ENCODE measurements at places on chromosomes 13 and 19.

DNA sequence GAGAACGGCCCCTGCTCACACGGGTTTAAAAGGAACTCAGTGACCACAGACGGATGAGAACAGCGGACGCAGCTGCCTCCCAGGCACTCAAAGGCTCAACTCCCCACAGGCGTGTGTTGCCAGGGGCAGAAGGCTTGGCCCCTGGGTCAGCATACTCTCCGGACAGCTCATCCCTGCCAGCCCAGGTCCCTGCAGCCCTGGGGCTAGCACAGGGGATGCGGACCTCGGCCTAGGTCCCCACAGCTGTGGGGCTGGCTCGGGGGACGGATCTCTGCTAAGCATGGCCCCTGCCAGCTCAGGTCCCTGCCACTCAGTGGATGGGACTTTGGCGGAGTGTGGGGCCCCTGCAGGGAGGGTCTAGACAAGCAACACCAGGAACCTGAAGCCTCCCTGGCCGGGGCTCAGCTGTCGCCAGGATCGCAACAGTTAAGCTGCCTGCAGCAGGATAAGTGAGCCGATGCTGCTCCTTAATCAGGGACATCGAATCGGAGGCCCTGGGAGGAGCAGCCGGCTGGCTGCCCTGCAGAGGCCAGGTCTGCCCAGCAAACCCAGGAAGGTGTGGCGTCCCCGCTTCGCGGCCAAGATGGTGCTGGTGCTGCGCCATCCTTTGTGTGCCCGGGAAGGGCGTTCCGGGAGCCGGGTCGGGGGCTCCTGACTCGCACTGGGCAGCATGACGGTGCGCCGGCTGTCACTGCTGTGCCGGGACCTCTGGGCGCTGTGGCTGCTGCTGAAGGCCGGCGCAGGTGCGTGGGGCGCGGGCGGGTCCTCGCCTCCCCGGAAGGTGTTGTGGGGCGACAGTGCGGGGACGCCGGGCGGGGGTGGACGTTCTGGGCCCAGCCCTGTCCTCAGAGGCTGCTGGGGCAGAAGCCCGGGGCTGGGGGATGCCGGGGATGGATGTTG is 32.5 kb downstream of the MCF2L start:
- DNase-seq, result no peak

- no peak for DNase-seq
Measured at GRCh38 chr19:43452582-43452981, 12.8 kb downstream of the LYPD3 start.

GRCh38 chr13:38872693-38873092 is 117.9 kb downstream of the STOML3 start:
- peak; percentile 2 for DNase-seq

DNA sequence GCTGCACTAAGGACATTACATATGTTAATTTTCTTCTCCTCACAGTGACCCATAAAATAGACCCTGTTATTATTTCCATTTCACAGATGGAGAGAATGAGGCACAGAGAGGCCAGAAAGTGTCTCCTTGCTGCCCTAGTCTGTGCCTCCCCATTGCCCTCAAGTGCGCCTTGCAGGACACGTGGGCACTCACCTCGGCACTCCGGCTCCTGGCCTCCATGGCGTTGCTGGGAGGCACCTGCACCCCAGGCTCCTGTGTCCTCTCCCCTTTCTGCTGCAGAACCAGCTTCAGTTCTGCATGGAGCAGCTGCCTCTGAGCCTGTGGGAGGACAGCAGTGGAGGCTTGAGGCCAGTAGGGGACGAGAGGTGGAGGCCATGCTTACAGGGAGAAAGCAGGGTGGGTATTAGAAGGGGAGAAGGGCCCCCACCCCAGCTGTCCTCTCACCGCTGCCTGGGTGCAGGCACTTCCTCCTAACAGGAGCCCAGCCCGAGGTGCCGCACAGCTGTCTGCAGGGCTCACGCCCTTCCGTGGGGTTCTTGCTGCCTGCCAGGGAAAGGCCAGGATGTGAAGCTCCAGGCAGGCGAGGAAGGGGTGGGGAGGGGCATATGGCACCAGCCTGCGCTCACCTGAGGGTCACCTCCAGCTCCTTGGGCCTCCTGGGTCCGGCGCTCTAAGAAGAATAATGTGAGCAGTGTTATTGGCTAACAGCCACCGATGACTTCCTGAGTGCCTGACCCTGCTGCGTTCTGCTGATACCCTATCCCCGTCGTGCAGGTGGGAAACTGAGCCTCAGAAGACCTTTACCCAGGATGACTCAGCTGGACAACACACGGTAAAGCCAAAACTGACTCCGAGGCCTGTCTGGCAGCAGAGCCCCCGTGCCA is 5.2 kb downstream of the PRX start:
- no peak for DNase-seq

- DNase-seq, result peak; percentile 76
Measured at GRCh38 chr19:8005534-8006256, at the start of gene ELAVL1. TSS of gene ELAVL1 (minus strand) at chr19:8005641. CDS start at chr19:7991815, 13,826 bp downstream.

DNA sequence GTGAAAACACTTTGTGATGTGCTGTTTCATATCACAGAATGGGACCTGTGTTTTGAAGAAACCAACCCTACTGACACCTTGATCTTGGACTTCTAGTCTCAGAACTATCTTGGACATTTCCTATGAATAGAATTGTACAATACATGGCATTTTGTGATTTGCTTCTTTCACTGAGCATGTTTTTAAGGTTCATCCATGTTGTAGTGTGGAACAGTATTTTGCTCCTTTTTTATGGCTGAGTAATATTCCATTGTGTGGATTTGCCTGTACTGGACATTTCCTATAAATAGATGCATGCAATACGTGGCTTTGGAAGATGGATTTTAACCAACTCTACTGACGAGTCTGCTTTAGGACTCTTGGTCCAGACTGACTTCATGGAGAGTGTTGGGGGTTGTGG is 46.8 kb downstream of the VAV1 start:
- no peak for DNase-seq

- DNase-seq, result no peak
Measured at GRCh38 chr19:31892060-31892459, 453.4 kb upstream of the ZNF507 start.

DNA sequence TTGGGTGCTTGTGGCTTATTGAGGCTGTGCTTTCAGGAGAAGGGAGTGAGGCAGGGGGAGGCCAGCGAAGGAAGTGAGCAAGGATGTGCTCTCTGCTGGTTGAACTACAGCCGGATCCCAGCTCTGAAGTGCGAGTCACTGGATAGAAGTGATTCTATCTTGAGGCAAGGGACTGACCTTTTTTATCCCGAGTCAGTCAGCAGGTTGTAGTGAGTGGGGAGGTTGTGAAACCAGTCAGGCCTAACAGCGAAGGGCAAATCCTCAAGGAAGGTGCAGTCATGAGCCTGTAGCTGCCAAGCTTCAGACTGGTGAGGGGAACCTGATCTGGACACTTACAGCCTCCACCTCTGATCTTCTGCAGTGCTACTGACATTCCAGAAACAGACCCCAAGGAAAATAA is 18.6 kb downstream of the SCEL start:
- DNase-seq, result no peak

DNA sequence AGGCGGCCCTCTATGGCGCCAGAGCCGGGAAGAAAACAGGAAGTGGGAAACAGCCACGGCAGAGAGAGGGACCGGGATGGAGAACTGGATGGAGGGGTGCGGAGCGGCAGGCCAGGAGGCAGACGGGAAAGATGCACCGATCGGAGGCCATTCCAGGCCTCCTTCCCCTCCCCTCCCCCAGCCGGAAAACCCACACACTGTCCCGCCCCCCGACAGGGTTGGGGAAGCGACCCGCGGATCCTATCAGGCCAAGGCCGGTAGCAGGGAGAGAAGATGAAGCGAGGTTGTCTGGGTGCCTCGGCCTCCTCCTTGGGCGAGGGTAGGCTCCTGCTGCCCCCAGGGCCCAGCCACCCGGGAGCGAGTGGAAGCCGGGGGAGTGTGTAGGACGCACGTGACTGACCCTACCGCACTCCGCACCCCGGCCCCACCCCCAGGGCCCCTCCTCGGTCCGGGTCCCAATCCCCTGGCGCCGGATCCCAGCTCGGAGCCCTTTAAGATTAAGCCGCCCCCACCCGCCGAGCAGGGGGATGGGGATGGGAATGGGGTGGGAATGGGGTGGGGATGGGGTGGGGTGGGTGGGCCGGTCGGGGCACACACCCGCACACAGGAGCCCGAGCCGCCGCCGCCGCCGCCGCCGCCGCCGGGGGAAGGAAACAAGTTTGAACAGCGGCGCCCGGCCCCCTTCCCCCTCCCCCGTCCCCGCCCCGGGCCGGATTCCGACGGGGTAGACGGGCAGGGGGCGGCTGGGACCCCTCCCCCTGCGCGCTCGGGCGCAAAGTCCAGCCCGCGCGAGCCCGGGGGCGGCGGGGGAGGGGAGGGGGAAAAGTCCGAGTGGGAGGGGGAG is 1.5 kb downstream of the ERF start:
- DNase-seq, result peak; percentile 24

DNA sequence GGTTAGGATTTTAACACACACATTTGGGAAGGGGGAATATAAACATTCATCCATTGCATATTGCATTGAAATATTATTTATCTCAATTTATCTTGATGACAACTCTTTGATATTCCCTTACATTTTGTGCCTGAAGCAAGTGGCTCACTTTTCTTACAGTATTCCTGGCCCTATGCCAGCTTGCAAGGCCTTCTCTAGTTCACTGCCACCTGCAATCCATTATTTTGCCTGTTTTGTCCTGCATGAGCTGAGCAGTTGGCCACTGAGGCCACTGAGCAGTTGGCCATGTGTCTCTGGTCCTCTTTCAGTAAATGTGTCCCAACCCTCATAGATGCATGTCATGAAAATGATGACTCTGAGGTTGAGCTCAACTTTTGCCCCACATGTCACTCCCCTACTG is 49.8 kb downstream of the CBY2 start:
- DNase-seq, result no peak

DNA sequence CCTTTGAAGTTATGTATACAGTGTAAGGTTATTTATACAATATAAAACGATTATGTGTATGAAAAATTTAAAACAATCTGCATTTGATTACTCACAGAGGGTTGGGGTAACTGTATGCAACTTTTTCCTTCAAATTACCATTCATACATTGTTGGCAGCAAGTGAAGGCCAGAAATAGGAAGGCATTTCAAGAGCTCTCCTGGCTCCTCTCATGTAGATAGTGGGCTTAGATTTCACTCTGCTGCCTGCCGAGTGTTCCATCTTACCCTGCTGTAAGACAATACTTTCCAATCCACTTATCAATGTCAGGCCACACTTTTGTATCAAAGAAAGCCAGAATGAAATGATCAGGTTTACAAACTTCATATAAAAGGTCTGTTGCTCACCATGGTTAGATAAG is 245.2 kb downstream of the DNAJC15 start:
- DNase-seq, result no peak

DNA sequence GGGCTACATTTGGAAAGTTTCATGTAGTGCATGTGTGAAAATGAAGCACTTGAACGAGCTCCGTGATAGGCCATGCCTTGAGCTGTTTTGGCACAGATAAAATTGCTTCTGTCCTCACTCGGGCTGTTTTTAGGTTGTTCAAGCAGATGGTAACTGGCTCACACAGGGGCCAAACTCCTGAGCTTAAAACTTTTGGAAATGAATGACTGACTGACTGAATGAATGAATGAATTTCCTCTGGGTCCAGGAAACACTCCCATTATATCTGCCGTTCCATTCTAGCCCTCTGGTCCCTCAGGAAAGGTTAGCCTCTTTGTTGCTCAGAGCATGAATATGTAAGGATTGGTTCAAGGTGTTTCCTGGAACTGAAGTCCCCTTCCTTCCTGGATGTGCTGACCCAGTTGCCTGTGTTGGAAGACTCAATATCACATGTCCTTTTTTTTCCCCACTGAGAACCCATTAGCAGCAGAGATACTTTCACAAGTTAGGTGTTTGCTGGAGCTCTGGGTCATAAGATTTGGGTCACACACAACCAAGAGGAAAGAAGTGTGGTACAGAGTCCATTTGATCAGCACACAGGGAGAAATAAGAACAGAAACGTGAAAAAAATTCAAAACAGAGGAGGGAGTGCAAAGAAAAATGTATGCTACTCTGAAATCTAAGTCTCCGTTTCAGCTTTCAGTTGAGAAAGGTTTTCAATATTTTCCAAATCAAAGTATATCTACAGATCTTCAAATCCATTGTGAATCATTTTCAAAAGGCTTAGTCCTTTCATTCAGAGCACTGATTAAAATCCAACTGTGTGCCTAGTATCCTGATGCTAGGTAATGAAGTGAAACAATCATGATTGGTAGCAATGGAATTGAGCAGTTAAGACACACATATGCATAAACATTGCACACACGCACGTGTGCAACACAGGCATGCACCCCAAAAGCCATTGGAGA is 18.9 kb downstream of the MBNL2 start:
- DNase-seq, result no peak

GRCh38 chr13:94312511-94313216 is 166.8 kb downstream of the DCT start:
- DNase-seq, result no peak

DNA sequence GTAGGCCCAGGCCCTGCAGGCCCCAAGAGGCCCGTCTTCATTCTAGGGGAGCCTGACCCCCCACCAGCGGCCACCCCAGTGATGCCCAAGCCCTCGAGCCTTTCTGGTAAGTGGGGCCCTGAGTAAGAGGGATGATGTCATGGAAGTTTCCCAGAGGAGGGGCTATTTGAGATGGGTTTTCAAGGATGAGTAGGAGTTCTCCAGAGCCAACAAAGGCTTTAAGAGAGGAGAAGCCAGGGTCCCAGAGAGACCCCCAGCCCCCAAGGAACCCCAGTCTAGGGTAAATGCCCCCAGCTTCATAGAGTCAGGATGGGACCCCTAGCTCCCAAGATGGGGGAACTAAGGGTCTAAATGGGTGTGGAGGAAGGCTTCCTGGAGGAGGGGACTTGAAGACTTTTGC is 9.1 kb upstream of the PIK3R2 start:
- DNase-seq, result no peak

GRCh38 chr13:69955271-69955670 is 152.4 kb upstream of the ATXN8OS start:
- no peak for DNase-seq

DNA sequence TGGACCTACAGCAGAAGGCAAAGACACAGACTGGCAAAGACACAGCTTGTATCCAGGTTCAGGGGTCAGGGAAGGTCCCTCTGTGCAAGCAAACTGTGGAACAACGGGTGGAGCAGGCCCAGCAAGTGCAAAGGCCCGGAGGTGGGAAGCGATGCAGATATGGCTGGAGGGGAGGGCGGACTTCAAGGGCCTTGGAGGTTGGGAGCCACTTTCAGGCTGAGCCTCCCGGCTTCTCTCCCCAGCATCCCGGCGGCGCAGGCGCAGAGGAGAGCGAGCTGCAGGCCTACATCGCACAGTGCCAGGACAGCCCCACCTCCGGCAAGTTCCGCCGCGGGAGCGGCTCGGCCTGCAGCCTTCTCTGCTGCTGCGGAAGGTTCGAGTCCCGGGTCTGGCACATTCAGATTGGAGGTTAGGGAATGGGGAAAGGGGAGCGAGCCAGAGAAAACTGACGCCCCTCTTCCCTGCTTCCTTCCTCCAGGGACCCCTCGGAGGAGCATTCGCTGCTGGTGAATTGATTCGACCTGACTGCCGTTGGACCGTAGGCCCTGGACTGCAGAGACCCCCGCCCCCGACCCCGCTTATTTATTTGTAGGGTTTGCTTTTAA is 2.1 kb upstream of the PNPLA6 start:
- DNase-seq, result no peak

All from stimulated activated CD8-positive, alpha-beta memory T cell treated with anti-CD3 and anti-CD28 coated beads, Interleukin-7, amount 100 ng/mL, for 1 hour (primary cell).